ENCODE measurements at places on chromosomes 16 and 17. TPM values are rescaled to one million over a fixed set of nuclear protein-coding genes. Genes with fewer than 3 reads are reported as not detected.

KCNG4 gene
- total RNA-seq = not detected

NDUFAF8 gene
- 87.1 TPM for total RNA-seq

SLC9A5 gene
- total RNA-seq = 2.3 TPM

RAB26 gene
- total RNA-seq = 1.3 TPM

ATMIN gene
- 30.3 TPM for total RNA-seq

OR1F1 gene
- not detected for total RNA-seq

TBC1D3C gene
- total RNA-seq = not detected

SCNN1B gene
- total RNA-seq = 0.19 TPM

CSH2 gene
- not detected for total RNA-seq

NPIPA2 gene
- 5.0 TPM for total RNA-seq

OR3A3 gene
- total RNA-seq = not detected

VWA3A gene
- not detected for total RNA-seq

APOH gene
- total RNA-seq = not detected

HBQ1 gene
- total RNA-seq = 3.7 TPM

PRRT2 gene
- total RNA-seq = 0.44 TPM

ZNF594 gene
- total RNA-seq = 3.5 TPM

NKD1 gene
- total RNA-seq = under 0.01 TPM

TM4SF5 gene
- total RNA-seq = not detected

ZP2 gene
- not detected for total RNA-seq

AGRP gene
- not detected for total RNA-seq

IL21R gene
- 0.47 TPM for total RNA-seq

DBNDD1 gene
- 15.5 TPM for total RNA-seq

GAS2L2 gene
- total RNA-seq = not detected

PPP1R1B gene
- not detected for total RNA-seq

PRM1 gene
- not detected for total RNA-seq

WRAP53 gene
- total RNA-seq = 5.5 TPM

SLC5A10 gene
- total RNA-seq = not detected

MT1M gene
- not detected for total RNA-seq

PIPOX gene
- total RNA-seq = not detected

NLRC3 gene
- 7.6 TPM for total RNA-seq

COG4 gene
- total RNA-seq = 47.4 TPM

SPN gene
- not detected for total RNA-seq

YWHAE gene
- total RNA-seq = 1,114 TPM

PHF12 gene
- total RNA-seq = 39.8 TPM

GDPD1 gene
- total RNA-seq = 3.0 TPM

KRT24 gene
- not detected for total RNA-seq

G6PC1 gene
- not detected for total RNA-seq

ADAP2 gene
- 0.68 TPM for total RNA-seq

CA4 gene
- 4.0 TPM for total RNA-seq

CLEC3A gene
- not detected for total RNA-seq

LGALS9 gene
- total RNA-seq = 120 TPM

ABHD15 gene
- 9.0 TPM for total RNA-seq

POLR3E gene
- total RNA-seq = 27.0 TPM

KLHL10 gene
- not detected for total RNA-seq

DNAH9 gene
- not detected for total RNA-seq

NOS2 gene
- 0.44 TPM for total RNA-seq

TMEM98 gene
- total RNA-seq = 115 TPM

USP43 gene
- total RNA-seq = 0.35 TPM

All from glomerular endothelial cell (primary cell).